Fibroblast of skin of left quadriceps (primary cell): ENCODE measurements at places on chromosomes 12 and 14.
A peak's percentile ranks its signal among the peaks of the same experiment; 100 is the strongest.

DNA sequence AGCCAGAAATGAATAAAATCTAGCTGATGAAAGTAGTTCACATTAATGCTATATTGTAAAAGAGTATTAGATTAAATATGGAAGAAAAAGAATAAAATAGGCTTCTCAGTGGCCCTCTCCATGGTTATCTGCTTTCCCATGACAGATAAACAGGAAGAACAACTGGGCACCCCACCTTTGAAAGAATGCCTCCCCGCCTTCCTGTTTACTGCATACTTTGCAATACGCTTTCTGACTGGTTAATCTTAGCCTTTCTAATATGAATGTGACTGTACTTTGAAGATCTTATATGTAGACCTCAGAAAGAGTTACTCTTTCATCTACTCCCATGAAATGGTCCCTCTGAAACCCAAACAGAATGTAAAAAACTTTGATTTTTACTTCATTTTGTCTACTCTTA lies 34.1 kb upstream of the DAAM1 start:
- DNase-seq = no peak

DNA sequence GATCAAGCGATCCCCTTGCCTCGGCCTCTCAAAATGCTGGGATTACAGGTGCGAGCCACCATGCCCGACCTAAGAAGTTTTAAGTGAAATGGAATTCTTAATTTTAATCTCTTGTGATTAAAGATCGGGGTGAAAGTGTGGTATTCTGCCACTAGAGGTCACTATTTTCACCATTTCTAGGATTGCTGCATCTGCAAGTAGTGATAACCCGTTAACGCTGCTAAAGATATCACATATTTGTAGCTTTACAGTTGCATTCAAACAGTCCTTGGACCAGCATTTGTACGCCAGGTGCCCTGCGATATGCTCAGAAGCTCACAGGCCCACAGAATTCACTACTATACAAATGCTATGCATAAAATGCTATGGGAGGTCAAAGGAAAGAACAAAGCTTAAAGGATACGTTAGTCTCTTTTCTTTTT lies 19.3 kb downstream of the CCDC62 start:
- peak; percentile 23 for DNase-seq

DNA sequence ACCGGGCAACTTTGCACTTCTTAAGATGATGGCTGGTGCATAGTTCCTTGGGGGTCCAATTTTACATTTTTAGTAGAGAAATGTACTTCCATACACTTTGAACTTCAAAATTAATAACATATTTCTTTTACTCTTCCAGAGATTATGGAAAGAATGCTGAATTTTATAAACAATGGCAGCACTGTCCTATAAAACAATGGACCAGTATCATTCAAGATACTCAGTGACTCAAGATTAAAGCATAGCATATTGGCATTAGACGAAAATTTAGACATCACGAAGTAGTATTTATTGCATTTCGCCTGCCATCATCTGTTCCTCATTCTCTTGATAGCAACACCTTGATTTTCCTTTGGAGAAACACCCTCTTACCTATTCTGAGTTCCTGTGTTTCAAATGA lies 118.3 kb upstream of the ATF7IP start:
- DNase-seq = no peak

GRCh38 chr14:57962325-57963035 lies 96.6 kb upstream of the SLC35F4 start:
- DNase-seq = no peak

DNA sequence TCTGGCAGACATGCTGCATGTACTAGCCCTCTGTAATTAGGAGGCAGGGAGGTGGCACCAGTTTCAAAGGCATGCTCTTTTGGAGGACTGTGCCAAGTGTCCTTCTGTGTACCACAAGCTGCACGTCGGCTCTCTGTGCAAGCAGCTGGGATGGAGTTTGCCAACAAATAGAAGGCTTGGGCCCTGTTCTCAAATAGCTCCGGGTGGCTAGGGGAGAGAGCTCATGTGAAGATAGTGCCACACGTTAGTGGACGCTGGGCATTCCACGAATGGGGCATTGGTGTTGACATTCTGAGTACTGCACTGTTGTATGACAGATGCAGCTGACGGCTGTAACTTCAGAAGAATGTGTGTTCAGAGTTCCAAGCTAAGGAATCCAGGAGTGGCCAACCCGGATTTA lies 4.4 kb downstream of the AACS start:
- no peak for DNase-seq

DNA sequence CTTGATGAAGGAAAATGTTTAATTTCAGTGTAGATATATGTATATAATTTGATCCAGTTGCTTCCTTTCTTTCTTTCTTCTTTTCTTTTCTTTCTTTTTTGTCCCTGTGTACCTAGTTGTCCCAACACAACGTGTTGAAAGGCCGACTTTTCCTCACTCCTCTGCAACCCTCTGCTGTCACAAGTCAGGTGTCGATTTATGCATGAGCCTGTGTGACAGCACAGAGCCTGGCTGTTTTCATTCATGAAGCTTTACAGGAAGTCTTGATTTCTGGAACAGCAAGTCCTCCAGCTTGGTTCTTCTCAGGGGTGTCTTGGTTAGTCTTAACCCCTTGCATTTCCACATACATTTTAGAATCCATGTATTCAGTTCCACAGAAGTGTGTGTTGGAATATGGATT lies 88.1 kb downstream of the PPP2R5C start:
- DNase-seq = no peak

GRCh38 chr14:74217672-74218448 lies 21.4 kb upstream of the VSX2 start:
- peak; percentile 10 for DNase-seq

GRCh38 chr14:26811756-26812305 lies 214.0 kb upstream of the NOVA1 start:
- DNase-seq = no peak

- no peak for DNase-seq
These were observed 25.6 kb upstream of the MBIP start for GRCh38 chr14:36346052-36346451.

- peak; percentile 48 for DNase-seq
These were observed 115.3 kb upstream of the NAP1L1 start for GRCh38 chr12:76199808-76200207.

- DNase-seq = no peak
These were observed 85.1 kb downstream of the BORCS5 start for GRCh38 chr12:12441843-12442461.

DNA sequence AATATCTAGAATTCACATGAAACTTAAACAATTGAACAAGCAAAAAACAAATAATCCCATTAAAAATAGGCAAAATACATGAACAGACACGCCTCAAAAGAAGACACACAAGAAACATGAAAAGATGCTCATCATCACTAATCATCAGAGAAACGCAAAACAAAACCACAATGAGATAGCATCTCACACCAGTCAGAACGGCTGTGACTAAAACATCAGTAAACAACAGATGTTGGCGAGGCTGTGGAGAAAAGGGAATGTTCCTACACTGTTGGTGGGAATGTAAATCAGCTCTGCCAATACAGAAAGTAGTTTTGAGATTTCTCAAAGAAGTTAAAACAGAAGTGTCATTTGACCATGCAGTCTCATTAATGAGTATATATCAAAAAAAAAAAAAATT lies 121.3 kb downstream of the PTPRO start:
- no peak for DNase-seq

DNA sequence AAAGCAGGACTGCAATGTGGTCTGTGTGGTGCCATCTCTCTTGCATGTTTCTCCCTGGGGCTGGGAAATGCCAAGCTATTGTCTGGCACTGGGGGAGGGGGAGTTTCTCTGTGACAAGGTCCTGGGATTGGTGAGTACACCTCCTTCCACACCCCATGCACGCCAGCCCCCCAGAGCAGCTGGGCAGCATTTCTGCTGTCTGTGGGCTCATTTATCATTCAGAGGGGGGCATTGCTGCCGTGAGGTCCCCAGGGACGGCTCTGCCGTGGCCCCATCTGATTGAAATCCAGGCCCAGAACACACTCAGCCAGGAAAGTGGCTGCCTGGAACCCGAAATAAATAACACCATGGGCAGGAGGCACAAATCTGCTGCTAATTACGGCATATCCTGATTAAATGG lies 12.6 kb upstream of the FAM222A start:
- DNase-seq = no peak

DNA sequence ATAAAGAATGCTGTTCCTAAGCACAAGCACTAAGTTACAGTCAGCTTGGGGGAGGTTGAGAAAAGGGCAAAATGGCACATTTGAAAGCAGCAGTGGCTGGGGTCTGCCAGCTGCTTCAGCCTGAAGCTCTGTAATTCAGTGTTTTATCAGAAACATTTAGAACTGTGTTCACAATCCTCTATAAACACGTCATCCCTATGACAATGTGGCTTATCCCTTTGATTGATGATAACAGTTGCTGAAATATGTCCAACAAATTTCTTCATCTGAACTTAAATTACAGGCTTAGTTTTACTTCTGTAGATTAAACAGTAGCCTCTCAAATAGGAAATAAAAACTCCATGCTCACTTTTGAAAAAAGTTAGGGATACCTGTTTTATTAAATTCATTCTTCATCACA lies 108.8 kb downstream of the VEZT start:
- peak; percentile 77 for DNase-seq

- no peak for DNase-seq
These were observed 26.0 kb downstream of the ERH start for GRCh38 chr14:69372146-69372545.

GRCh38 chr14:61706096-61706690 lies 10.9 kb downstream of the HIF1A start:
- no peak for DNase-seq

DNA sequence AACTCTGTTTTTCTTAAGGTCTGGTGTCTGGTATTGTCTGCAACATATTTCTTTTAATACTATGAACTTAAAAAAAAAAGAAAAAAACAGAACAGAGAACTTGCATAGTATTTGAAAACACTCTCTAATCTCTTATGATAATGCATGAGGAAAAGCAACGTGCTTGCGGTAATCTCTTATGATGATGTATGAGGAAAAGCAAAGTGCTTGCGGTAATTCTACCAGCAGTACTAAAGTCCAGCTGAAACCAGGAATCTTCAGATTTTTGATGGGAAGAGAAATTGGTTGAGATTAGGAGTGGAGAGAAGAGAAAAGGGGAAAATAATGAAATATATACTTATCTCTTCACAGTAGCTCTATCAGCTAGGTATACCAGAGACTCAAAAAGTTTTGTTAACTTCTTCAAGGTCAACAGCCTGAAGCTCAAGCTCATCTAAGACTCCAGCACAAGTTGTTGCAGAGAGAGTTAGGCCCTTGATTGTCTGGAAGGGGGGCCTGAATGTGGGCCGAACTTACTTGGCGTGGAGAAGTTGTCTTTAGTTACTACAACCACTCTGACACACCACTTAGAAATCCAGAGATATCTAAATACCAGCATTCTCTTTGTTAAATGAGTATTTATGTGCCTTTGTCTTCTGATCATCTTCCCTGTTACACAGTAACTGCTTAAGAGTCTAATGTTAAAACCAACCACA lies 240.4 kb downstream of the PRKD1 start:
- no peak for DNase-seq

GRCh38 chr14:22691171-22691570 lies 47.0 kb upstream of the OR6J1 start:
- peak; percentile 26 for DNase-seq

DNA sequence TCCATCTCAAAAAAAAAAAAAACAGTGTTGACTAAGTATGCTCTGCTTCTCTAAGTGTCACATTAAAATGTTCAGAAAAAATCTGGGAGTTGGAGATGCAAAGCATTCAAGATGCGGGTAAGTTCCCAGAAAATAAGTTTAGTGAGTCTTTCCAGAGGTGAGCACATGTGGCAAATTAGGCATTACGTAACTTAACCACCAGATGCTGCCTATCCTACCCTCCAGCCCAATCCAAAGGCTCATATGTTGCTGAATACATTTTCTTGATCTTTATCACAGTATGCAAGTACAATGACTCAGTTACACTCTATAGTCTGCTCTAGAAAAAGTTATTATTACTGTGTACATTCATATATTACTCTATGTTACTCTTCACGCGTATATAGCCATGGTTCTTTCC lies 3.6 kb downstream of the SLC2A14 start:
- peak; percentile 94 for DNase-seq

GRCh38 chr12:64457466-64457865 lies 5.5 kb downstream of the TBK1 start:
- no peak for DNase-seq

DNA sequence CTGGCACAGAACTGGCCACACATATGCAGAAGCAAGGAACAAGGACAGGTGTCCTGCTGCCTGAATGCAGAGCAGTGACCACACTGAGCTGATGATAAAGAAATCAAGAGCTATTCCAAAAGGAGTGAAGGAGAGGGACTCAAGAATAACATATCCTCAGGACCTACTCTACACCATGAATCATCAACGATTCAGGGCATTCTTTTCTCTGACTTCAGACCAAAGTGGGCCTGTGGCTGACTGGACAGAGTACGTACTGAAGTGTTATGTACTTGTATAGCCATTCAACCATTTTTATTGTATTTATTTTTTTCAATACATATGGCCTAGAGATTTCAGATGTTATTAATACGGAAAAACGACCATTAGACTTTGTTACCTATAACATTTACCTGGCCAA lies 177.5 kb upstream of the TMTC1 start:
- no peak for DNase-seq

GRCh38 chr12:5220099-5220498 lies 176.4 kb downstream of the KCNA5 start:
- no peak for DNase-seq

DNA sequence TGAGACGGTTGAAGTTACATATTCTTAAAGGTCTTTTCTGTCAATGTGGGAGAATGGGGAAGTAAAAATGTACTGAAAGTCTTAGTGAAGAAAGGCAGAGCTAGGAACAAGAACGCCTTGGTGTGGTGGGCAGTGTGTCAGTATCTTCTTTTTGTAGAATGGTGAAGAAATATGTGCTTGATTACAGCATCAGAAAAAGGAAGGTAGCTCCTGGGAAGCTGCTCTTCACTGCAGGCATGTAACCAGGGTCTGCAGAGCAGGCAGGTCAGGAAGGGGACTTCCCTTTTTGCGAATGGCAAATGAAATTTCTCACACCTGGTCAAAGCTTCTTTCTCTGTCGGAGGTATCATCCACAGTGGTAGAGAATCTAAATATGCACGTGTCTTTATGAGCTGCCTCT lies 226.2 kb downstream of the ADAMTS20 start:
- no peak for DNase-seq

DNA sequence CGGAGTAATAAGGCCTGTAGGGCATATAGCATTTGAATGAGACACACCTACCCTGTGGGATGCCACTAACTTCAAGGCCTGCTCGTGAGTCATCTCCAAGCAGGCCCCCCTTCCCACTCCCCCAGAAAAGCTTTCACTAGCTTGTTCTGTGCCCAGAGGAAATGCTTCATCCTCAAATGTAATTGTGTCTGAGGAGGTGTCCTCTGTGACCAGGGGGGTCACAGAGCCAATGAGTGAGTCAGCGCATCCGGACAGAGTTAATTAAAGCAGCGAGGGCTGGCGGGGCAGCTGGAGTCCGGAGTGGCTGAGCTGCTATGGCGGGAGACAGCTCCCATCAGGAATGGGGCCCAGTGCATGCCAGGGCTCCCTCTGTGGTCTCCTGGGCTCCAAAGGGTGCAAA lies 27.0 kb upstream of the ESRRB start:
- DNase-seq = peak; percentile 5

DNA sequence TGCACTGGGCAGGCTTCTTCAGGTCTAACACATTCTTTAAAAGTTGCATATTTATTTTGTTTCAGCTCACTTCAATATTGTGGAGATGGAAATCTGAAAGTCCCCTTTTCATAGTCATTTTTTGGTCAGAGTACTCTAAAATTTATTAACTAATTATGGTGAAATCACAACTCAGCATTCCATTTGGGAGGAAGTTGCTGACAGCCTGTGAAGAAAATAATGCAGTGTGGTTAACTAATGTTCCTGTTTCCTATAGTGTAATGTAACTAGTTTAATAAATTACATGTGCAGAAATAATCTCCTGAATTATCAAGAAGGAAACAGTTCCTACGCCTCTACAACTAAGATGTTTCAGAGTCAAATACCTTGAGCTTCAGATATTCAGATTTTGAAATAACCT lies 17.1 kb downstream of the LRFN5 start:
- no peak for DNase-seq
